H54 (cell line): ENCODE measurements at places on chromosomes 6 and 20.

DNA sequence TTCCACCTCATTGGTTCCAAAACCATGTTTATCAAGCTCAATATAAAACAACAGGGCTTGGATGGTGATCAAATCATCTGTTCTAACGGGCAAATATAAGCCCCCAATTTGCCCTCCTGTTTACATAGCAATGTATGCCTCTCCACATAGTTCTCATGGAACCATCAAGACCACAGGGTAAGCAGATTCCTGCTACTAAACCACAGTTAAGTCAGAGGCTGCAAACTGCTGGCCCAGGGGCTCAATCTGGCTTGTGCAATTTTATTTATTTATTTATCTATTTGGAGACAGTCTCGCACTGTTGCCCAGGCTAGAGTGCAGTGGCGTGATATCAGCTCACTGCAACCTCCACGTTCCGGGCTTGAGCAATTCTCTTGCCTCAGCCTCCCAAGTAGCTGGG lies 18.9 kb upstream of the MTHFD1L start:
- no peak for DNase-seq

GRCh38 chr20:4088766-4089165 lies 73.4 kb upstream of the RNF24 start:
- DNase-seq = no peak

GRCh38 chr20:19975436-19975799 lies 41.7 kb upstream of the NAA20 start:
- peak; percentile 26 for DNase-seq

DNA sequence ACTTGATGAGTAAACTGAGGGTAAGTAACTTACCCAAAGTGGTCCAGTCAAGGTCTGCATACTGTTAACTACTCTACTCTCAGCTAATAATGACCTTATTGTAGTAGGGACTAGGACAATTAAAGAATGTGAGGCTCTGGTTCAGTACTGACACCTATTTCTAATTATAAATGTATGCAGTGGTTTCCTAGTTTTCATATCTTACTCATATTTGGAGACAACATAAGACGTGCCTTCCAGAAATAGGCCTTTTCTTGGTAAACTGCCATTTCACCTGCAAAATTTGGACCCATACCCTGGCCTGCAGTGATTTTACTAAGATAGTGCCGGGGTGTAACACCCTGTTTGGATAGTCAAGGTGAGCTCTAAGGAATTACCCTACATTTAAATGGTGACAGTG lies 24.7 kb downstream of the GJA1 start:
- DNase-seq = no peak

DNA sequence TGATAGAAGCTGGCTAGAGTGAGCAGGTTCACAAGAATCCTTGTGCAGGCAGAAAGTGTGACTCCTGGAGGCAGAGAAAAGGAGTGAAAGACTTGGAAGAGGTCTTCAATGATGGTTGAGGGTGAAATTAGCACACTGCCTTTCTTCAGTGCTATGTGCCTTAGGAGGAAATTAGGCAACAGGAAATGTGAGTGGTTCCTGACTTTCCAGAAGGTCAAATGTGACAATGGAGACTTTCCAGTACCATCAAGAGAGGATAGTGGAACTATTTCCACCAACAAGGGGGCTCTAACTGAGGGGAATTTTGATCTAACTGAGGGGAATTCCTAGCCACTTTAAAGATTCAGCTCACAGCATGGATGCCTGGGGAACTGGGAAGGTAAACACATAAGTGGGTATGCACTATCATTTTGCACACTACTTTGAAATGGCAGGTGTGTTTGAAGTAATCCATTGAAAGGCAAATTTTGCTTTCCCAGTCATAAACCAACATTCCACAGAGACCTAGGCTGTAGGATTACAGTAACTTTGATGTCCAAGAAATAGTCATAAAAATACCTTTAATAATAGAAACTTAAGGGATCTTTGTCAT lies 90.0 kb downstream of the PERP start:
- DNase-seq = no peak

GRCh38 chr6:131167773-131168172 lies 32.5 kb downstream of the AKAP7 start:
- no peak for DNase-seq
